Ovary (tissue), 10 donors: ENCODE measurements at places on chromosomes 5 and 9.

DNA sequence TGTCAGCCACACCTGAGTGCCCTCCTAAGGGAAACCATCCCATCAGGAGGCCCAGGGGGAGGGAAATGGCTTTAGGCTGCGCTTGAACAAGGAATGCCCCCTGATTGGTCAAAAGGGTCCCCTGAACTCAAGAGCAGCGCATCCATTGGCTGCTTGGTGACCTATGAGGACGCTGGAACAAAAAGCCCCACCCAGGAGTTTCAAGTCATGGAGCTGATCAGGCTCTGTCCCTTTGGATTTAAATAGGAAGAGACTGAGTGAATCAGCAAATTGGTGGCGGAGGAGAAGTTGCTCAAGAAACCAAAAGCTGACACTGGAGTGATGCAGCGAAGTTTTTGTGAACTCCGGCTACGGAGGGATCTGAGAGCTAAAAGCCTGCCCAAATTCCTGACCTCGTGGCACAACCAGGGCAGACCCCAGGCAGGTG, 66.7 kb downstream of the SMIM23 start:
- DNase-seq = no peak

GRCh38 chr5:172178991-172179989, 8.7 kb downstream of the STK10 start:
- no peak for DNase-seq

GRCh38 chr9:118170032-118170955, 466.1 kb downstream of the TLR4 start:
- no peak for DNase-seq

GRCh38 chr9:134386951-134387831, 60.9 kb downstream of the RXRA start:
- peak; percentile 68 for DNase-seq

DNA sequence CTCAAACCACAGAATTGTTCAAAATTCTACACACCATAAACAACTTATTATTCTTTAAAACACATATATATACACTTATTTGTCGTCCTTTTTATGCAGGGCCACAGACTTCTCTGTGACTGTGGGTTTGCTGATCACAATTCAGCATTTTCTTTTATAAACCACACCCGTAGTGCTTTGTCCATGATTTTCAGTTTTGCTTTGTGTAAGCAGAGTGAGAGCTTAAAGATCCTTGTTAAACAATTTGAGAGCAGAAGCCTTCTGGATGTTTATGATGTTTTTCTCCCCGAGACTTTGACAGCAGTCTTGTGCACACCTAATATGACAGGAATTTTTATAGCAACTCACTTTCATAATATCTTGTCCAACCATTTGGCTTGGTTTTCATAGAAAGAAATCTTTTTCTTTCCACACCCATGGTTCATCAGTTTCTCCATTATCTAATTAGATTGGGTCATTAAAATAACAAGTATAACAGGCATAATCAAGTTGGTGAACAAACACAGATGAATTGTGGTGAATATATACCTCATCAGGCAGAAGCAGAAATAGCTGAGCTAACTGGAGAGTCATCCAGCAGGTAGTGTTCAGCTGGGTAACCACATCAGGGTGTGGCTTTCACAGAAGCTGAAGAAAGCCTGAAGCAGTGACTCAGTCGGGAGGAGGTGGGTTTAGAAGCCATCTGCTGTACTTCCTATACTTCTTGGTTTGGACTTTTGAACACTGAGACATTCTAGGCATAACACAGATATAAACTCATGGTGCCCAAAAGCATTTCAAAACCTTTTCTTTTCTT, 232.8 kb downstream of the DOCK8 start:
- no peak for DNase-seq

GRCh38 chr5:81301271-81302015, at the start of gene ZCCHC9:
Gene ZCCHC9 (plus strand): TSS chr5:81301587. CDS start chr5:81304758, 3,171 bp downstream.
- peak; percentile 92 for DNase-seq

- no peak for DNase-seq
Measured at GRCh38 chr9:130824079-130824478, 11.0 kb upstream of the ABL1 start.

- DNase-seq = no peak
Measured at GRCh38 chr5:66741394-66741793, 145.2 kb downstream of the MAST4 start.

DNA sequence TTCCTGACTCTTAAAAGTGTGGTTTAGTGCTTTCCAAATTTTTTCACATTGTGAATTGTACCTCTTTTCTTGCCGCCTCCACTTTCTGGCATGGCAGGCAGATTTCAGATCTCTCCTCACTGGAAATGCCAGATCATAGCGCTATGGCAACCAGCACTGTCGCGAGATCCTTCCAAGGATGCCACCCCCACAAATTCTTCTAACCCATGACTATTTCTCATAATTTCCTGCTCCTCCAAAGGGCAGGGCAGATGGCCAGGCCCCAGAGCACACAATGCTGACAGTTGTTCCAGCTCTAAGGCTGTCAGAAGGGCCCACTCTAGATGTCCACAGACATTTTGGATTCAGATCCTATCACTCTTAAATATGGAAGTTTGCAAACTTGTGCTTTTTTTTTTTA, 446.2 kb upstream of the RIOK2 start:
- DNase-seq = peak; percentile 23

DNA sequence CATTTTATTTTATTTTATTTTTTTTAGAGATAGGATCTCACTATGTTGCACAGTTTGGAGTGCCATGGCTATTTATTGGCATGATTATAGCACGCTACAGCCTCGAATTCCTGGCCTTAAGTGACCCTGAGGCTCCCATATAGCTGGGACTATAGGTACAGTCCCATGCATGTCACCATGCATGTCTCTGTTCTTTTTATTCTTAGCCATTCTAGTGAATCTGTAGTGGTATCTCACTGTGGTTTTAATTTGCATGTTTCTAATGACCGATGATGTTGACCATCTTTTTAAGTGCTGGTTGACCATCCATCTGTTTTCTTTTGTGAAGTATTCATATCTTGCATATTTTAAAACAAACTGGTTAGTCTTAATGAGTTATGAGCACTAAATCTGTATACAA, 76.1 kb downstream of the SLC44A1 start:
- no peak for DNase-seq

- no peak for DNase-seq
Measured at GRCh38 chr9:82972446-82972845, 90.5 kb downstream of the RASEF start.

DNA sequence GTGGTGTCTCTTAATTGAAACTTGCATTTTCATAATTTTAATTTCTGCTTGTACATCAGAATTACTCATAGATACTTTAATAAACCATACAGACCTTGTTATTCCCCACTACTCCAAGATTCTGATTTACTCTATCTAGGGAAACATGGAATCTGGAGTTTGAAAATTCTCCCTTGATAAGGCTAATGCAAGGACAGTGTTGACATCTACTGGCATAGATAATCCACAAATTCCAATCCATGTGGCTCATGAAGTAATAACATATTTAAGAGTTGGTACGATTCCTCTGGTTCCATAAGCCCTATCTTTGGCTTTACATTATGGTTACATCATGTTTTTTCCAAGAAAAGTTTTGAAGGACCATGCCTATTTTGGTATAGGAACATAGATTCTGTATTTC, 759.2 kb downstream of the TLR4 start:
- no peak for DNase-seq

DNA sequence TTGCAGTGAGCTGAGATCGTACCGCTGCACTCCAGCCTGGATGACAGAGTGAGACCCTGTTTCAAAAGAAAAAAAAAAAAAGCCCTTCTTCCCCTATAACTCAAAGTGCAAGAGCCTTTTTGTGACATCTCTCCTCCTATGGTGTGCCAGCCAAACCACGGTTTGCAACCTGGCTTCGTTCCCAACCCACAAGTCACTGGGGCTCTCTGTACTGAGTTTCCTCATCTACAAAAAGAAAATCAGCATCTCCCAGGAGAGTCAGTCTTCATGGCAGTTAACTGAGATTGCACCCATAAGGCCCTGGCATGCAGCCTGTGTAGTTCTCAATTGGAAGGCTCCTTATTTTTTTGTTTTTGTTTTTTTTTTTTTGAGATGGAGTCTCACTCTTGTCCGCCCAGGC, 14.8 kb downstream of the ODF2 start:
- DNase-seq = no peak

- DNase-seq = no peak
Measured at GRCh38 chr5:22850981-22851380, 2.2 kb downstream of the CDH12 start.

- DNase-seq = no peak
Measured at GRCh38 chr5:51095486-51095885, 287.8 kb upstream of the ISL1 start.

- DNase-seq = no peak
Measured at GRCh38 chr5:2009986-2010914, 127.5 kb upstream of the IRX4 start.

DNA sequence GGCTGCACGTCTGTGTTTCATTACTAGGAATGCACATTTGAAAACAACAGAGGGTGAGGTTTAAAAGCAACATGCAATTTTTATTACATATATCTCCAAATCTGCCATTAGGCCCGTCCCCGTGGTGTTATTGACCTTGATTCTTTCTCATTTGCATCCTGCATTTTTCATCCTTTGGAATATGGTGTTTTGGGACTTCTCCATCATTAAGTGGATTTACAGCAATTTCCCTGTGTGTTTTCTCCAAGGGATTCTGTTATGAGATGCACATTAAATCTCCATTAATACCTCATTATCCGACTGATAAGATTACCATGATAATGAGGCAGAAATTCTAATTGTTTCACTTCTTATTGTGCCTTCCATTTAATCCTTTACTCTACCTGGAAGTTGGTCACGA, 117.6 kb downstream of the GAPVD1 start:
- DNase-seq = no peak

DNA sequence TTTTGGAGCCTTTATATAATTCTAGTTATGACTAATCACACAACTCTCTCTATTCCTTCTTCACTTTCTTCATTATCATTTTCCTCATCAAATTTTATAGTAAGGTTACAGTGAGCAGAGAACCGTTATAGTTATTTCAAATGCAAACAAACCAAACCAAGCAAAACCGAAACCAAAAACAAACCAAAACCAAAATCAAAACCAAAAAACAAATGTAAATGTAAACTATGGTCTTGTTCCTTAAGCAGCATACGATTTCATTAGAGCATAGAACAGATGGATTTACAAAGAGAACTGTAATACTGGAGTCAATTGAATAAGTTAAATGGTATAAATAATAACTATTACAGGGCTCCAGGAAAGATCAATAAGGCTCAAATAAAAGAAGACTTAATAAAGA, 447.1 kb downstream of the LRRC70 start:
- DNase-seq = no peak

- DNase-seq = no peak
Measured at GRCh38 chr5:26192486-26192885, 845.9 kb downstream of the CDH9 start.

DNA sequence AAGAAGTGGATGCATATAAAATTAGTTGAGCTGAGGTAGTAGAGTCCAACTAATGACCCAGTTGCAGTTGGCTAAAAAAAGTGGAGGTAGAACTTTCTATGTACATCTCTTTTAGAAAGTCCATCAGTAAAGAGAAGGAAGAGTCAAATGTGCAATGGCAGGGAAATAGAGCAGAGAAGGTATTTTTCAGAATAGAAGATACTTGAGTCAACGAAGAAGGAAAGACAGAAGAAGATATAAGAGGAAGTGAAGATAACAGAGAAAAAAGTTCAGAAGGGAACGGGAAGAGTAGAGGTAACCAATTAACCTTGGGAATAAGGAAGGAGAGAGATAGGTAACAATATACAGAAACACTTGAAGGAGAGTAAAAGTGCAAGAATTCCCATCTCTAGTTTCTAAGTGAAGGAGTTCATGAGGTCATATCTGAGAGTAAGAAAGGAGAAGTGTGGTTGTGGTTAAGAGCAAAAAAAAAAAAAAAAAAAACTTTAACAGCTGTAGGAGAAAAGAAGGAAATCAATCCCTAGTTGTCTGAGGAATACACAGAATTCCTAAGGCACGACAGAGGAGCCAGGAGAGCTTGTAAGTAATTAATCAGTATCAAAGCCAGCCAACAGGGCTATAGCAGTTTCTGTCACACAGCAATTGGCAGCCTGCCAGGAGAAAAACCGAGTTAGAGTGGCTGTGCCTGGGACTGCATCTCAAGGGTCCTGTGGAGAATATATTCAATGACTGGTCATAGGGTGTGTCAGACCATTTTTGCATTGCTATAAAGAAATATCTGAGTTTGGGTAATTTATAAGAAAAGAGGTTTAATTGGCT, 61.0 kb downstream of the ARL15 start:
- DNase-seq = no peak

DNA sequence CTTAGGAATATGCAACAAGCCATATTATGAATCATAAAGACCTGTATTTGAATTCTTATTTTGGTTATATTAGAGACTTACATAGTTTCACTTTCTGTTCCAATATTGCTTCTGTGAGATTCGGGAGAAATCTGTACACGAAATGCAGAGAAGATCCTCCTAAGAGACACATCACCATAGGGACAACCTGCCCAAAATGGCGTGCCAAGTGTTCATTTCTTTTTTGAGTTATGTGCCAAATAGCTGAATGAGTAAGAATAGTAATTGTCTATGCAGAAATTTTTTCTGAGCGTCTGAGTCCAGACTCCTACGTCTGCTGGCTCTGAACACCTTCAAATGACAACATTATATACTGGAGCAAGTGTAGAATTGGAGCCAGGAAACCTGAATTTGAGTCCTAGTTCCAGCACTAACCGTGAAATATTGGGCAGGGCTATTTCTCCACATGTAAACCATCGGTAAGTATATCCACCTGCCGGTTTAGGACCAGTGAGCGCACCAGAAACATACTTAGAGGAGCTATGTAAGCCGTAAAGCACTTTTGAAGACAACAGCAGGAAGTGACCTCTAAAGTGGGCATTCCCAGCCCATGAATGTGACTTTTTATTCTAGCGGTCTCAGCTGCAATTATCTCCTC, 163.9 kb upstream of the DMRT1 start:
- DNase-seq = no peak

- no peak for DNase-seq
Measured at GRCh38 chr5:107806705-107807104, 136.0 kb upstream of the EFNA5 start.

- no peak for DNase-seq
Measured at GRCh38 chr9:109799792-109800191, 19.8 kb downstream of the PALM2AKAP2 start.

- no peak for DNase-seq
Measured at GRCh38 chr5:1847611-1848010, 35.1 kb downstream of the IRX4 start.
